ENCODE measurements at places on chromosomes 6 and 20.

GRCh38 chr6:167907837-167908681, 81.3 kb downstream of the AFDN start:
- peak; percentile 27 for DNase-seq

GRCh38 chr6:113077794-113078193, 730.7 kb downstream of the RFPL4B start:
- no peak for DNase-seq

DNA sequence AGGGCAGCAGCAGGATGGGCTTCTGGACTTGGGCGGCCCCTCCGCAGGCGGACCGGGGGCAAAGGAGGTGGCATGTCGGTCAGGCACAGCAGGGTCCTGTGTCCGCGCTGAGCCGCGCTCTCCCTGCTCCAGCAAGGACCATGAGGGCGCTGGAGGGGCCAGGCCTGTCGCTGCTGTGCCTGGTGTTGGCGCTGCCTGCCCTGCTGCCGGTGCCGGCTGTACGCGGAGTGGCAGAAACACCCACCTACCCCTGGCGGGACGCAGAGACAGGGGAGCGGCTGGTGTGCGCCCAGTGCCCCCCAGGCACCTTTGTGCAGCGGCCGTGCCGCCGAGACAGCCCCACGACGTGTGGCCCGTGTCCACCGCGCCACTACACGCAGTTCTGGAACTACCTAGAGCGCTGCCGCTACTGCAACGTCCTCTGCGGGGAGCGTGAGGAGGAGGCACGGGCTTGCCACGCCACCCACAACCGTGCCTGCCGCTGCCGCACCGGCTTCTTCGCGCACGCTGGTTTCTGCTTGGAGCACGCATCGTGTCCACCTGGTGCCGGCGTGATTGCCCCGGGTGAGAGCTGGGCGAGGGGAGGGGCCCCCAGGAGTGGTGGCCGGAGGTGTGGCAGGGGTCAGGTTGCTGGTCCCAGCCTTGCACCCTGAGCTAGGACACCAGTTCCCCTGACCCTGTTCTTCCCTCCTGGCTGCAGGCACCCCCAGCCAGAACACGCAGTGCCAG, at the start of gene TNFRSF6B:
TSS of gene TNFRSF6B (plus strand) at position 25 of the 729 bp plus-strand sequence. CDS start at position 141, 116 bp downstream.
- no peak for DNase-seq

DNA sequence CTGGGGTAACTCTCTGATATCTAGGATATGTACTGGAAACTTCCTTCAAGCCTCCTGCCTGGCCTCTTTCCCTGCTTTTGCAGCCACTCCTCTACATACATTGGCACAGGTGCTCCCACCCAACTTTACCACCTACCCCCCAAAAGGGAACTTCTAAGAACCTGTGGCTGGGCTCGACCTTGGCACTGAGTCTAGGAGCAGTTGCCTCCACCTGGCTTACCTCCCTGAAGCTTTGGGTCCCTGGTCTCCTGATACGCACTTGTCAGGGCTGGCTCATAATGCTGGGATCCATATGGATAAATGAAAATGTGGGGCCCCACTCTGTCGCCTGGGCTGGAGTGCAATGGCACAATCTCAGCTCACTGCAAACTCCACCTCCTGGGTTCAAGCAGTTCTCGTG, 56.2 kb downstream of the SSR1 start:
- no peak for DNase-seq

DNA sequence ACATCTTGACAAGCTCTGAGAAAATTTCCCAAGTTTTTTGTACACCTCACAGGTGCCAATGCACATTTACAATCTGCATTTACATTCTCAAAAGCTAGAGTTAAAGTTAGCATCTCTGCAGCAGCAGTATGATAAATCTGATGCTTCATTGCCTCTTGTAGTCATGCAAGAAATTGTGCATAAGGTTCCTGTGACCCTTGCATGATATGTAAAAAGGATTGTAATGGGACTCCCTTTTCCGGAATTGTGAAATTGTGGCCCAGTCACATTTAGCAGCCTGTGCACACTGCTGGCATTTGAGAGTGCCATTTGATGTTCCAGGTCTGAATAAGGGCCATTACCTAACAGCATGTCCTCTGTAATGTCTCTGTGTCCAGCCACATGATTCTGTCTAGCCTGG, 24.1 kb downstream of the HLA-DRB1 start:
- DNase-seq: no peak

DNA sequence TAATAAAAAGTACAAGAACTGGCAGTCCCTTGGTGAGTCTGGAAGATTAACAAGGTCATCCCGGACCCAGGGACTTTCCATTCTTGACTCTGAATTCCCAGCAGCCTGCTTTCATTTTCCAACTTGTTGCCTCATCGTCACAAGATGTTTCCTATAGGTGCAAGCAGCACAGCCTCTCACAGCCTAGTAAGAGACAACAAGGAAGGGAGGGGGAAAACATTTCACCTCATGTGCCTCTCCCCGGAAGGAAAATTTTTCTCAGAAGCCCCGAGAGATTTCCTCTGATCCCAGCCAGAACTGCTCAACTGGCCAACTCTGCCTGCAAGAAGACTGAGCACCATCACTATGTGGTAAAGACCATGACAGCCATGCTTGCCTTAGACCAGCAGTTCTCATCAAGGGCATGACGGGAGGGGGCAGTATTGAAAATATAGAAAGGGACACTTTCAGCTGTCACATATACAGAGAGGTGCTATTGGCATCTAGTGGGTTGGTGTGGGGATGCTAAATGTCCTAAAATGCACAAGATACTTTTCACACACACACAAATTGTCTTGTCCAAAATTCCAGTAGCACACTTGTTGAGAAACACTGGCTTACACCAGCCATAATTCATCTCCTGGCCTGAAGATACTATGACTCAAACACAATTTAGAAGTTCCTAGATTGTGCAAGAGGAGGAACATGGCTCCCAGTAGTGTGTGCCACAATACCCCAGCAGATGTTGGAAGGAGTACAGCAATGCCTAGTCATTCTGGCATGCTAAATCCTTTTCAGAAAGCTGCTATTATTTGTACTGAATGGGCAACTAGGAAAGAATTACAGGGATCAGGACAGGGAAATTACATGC, 10.8 kb upstream of the WTAP start:
- DNase-seq: peak; percentile 92

DNA sequence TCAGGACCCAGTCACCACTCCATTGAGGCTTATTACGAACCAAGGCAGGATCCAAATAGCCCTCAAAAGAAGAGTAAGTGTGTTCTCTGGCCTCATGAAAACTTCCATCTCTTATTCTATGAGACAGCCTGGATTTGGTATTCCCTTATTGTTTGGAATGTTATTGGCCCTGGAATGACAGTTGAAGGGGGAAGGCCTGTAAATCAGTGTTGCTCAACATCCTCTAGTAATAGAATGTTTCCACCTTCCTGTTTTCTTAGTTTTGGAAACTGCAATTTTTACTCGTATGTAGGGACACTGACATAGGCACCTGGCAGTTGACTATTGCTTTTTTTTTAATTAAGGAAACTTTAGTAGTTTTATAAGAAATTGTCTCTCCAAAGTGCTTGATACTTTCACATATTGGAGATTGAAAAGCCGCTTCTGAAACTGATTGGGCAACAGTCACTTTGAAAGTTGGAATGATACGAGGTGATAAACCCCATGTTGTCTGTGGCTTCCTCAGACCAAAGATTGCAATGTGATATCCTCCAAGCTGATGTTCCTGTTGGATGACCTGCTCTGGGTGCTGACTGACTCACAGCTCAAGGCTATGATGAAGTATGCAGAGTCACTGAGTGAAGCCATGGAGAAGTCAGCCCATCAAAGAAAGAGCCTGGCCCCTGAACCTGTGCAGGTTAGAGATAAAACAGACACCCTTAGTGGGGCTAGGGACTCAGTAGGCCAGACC, 43.1 kb downstream of the BLTP3A start:
- DNase-seq: peak; percentile 73

Data from EL (cell line).